ENCODE measurements at places on chromosomes 12 and 14. TPM values are rescaled to one million over a fixed set of nuclear protein-coding genes. Genes with fewer than 3 reads are reported as not detected.

GRCh38 chr12:57229046-57229633, 371 bp upstream of the SHMT2 start:
- no peak for DNase-seq

DNA sequence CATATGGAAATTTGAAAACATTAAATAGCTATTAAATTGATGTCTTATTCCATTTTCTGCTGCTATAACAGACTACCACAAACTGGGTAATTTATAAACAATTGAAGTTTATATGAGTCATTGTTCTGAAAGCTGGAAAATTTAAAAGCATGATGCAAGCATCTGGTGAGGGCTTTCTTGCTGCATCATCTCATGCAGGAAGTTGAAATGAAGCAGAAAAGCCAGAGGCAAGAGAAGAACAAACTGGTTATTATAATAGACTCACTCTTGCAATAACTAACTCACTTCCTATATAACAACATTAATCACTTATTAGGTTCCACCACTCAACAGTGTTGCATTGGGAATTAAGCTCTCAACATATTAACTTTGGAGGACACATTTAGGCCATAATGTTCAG, 1277.4 kb downstream of the LRFN5 start:
- DNase-seq, result no peak

GRCh38 chr14:70100071-70100470, 88.7 kb downstream of the SLC8A3 start:
- DNase-seq, result no peak

DNA sequence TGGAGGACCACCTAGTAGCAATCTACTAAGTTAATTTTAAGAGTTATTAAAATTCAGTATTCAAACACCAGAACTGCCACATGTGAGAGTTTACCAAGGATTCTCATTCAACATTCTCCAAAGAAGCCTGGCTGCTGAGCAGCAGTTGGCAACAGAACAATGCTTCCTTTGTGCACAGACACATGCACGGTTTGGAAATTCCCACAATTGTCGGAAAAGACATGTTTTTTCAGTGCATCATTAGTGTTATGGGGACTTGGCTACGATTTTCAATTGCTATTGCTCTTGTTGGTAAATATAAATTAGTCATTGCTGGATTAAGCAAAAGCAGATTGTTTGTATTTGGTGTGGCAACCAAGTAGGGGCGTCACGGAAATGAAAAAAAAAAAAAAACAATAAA, 22.2 kb downstream of the ST8SIA1 start:
- no peak for DNase-seq

- no peak for DNase-seq
These were observed 149.7 kb downstream of the C12orf75 start for GRCh38 chr12:105480162-105480561.

DNA sequence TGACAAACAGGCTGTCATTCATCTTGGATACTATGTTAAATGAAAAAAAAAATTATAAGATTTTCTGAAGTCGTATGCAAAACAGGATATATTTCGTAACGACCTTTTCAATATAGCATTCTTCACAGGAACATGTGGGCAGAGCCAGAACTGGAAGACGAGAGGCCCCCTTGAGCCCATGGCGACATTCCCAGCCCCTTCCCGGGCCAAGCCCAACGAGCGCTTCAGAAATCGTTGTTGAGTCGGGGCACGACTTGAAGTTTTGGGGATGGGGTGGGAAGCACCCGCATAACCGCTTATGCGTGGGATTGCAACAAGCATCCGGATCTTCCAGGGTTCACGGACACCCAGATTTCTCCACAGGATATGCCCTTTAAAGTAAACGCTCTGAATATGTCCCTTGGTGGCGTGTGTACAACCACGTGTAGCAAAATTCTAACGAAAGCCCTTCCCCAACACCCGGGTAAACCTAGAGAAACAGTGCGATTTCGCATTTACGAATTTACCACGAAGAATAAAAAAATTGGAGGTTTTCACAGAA, 736 bp downstream of the C14orf39 start:
- peak; percentile 36 for DNase-seq

DNA sequence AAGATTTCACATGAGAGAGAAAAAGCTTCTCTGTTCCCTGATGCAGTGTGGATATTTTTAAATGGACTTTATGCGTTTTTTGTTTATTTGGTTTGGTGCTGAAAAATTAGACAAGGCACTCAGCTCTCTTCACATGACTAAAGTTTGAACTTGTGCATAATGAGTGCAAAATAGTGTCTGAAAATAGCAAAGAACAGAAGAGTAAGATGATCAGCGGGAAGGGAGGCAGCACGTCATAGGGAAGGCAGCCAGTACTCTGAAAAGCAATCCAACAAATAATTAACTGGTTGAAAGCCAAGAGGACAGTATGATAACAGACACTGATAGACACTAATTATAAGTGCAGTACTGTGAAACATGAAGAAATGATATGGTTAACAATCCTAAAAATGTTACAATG, 46.6 kb upstream of the CDKN3 start:
- DNase-seq, result no peak

GRCh38 chr14:59583755-59584154, 7.1 kb upstream of the CCDC175 start:
- peak; percentile 23 for DNase-seq

DNA sequence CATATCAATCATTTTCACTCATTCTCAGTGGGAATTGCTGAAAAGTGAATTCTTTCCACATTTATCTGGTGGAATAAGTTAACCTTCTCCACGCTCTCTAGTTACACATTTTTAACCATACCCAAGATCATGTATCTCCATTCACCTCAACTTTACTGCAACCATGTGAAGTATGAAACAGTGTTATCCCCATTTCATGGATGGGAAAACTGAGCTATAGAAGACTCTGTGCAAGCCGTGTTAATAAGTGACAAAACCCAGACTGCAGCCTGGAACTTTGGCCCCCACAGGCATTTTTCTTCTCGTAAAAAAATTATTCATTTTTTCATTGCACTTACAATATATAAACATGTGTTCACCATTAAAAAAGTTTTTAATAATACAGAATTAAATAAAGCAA, 82.4 kb upstream of the CCND2 start:
- no peak for DNase-seq

- DNase-seq, result no peak
These were observed 211.1 kb downstream of the ITPR2 start for GRCh38 chr12:26621932-26622331.

DNA sequence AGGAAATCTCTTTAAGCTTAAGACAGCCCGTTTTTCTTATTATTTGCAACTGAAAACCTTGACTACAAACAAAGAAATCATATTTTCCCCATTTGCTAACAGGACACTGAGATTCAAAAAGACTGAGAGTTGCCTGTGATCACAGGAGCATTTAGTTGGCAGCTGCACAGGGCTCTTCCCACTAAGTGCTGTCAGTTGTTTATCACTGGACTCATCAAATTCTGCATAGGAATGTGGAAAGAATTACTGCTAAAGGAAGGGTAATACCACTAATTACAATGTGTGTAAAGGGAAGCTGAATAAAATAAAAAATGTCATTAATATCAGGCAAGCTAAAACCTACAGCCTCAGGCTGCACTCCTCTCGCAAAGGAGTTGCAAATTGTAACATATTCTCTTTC, 226.4 kb downstream of the NELL2 start:
- DNase-seq, result no peak

DNA sequence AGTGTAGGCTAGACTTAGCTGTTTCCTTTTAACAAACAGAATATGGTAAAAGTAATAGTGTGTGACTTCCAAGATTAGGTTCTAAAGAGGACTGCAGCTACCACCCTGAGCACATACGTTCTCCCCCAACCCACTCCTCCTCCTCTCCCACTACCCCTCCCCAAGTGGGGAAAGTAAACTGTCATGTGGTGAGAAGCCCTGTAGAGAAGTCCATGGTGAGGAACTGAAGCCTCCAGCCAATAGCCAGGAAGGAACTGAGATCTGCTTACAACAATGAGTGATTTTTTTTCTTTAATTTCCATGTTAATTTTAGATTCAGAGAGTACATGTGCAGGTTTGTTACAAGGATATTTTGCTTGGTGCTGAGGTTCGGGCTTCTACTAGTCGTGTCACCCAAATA, 57.0 kb upstream of the EGLN3 start:
- no peak for DNase-seq

DNA sequence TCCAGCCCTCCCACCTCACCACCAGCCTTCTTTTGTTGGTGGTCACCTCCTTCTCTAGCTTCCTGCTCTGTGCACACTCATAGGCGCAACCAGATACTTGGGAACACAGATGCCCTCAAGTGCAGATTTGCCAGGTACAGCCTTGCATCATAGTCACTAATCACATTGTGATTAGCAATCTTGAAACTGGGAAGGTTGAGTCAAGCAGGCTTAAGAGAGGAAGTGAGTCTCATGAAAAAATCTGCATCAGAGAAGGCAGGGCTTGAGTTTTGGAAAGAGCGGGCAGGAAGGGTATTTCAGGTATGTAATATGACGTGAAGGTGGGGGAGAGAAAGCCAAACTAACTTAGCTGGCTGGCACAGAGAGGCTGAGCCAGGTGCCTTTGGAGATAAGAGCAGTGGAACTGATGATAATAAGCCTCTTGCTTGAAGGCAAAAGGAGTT, 2.7 kb upstream of the RABGGTA start:
- DNase-seq, result no peak

- DNase-seq, result no peak
These were observed 183.6 kb upstream of the SLC38A2 start for GRCh38 chr12:46556105-46556559.

DNA sequence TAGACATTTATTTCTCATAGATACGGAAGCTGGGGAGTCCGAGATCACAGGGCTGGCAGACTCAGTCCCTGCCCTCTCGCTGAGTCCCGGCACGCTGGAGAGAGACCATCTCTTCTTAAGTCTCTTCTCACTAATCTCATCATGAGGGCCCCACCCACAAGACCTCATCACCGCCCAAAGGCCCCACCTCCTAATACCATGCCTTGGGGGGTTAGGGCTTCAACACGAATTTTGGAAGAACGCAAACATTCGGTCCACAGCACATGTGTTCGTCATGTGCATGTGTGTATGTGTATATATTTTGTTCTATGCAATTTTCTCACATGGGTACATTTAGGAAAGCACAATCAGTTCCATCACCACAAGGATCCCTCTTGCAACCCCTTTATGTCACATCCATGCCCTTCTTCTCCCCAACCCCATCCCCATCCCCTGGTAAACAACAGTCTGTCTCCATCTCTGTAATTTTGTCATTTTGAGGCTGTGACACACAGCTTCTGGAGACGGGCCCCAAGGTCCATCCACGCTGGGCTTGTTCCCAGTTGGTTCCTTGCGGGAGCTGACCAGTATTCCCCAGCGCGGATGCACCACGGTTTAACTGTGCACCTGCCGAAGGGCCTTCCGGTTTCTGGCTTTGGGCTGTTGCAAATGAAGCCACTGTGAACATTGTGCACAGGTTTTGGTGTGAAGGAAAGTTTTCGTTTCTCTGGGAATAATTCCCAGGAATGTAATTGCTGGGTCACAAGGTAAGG, 317.5 kb upstream of the DIO3 start:
- peak; percentile 20 for DNase-seq

DNA sequence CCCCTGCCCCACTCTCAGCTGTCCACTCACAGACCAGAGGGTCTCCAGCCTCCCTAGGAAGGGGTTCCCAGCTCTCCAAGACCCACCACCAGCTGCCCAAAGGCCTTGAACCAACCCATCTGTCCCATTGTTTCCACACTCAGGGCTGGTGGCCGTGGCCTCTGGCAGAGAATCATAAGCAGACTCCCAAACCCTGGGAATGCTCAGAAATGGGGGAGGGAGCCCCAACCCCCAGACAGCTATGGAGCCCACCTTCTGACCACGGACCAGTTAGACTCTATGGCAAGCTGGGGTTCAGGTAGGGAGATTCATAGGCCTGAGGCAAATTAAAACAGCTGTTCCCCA, 280.0 kb downstream of the DPF3 start:
- no peak for DNase-seq

DNA sequence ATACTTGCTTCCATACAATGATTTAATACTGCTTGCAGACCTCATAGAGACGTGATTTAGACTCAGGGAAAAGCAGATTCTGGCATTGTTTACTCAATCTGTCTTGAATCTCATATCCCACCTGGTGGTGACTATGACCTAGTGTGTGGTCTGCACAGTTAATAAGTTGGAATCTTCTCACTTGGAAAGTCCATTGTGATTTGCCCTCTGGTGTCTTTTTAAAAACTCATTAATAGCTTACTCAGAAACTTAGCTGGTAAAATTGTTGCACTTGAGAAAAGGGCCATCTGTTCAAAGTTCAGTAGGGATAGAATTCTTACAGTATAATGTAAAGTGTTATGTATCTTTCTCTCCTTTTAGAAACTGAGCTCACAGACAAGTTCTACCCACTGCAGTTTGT, 106.0 kb downstream of the PELI2 start:
- no peak for DNase-seq

DNA sequence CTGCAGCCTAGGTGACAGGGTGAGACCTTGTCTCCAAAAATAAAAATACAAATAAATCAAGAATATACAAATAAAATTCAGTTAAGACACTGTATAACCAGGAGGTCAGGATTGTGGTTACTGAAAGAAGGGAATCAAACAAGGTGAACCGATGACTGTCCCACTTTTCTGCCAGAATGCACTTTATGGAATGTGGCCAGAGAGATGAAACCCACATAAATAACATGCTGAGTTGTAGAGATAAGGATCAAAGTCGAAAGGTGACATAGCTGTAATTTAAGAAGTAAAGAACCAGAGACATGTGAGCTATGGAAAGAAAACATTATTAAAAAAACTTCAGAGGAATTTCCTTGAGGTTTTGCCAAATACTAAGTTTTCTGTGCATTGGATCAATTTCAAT, 1098.2 kb upstream of the USP15 start:
- DNase-seq, result no peak

DNA sequence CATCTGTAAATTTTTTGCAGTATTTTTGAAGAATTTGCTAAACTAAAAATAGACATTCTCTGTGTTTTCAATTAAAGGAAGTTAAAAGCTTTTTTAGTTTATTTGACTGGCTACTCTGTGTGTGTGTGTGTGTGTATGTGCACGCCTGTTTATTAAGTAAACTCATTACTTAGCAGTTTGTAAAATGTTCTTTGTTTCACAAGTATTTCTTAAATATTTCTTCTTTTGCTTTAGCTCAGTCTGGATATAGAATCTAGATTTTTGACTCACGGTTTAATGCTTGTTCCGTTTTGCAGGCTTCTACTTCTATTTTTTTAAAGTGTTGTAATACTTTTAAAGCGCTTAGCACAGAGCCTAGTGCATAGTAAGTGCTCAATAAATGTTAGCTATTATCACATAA, 46.5 kb upstream of the KCNMB4 start:
- DNase-seq, result no peak

Gene FOXA1
- total RNA-seq, result 3.4 TPM

Gene GPR33
- total RNA-seq, result not detected

Gene ANO4
- 1.3 TPM for total RNA-seq

Gene KIF26A
- 61.0 TPM for total RNA-seq

Gene KIF5A
- total RNA-seq, result 1.0 TPM

Gene ASPG
- 2.9 TPM for total RNA-seq

Gene RTL1
- total RNA-seq, result not detected

Gene LGR5
- 2.9 TPM for total RNA-seq

Gene MFAP5
- total RNA-seq, result not detected

Gene PIANP
- total RNA-seq, result 0.42 TPM

Gene MYH7
- total RNA-seq, result not detected

Gene SLCO1C1
- 2.0 TPM for total RNA-seq

Gene OAS3
- 0.21 TPM for total RNA-seq
